ENCODE measurements at places on chromosomes 4 and X. TPM values are rescaled to one million over a fixed set of nuclear protein-coding genes. Genes with fewer than 3 reads are reported as not detected.

Gene TEX28
- total RNA-seq, result not detected

Gene SSX4
- total RNA-seq, result not detected

Gene SH3RF1
- total RNA-seq, result 18.7 TPM

Gene SSX3
- not detected for total RNA-seq

Gene RHOXF1
- not detected for total RNA-seq
